ENCODE measurements at places on chromosomes 2 and 18.

DNA sequence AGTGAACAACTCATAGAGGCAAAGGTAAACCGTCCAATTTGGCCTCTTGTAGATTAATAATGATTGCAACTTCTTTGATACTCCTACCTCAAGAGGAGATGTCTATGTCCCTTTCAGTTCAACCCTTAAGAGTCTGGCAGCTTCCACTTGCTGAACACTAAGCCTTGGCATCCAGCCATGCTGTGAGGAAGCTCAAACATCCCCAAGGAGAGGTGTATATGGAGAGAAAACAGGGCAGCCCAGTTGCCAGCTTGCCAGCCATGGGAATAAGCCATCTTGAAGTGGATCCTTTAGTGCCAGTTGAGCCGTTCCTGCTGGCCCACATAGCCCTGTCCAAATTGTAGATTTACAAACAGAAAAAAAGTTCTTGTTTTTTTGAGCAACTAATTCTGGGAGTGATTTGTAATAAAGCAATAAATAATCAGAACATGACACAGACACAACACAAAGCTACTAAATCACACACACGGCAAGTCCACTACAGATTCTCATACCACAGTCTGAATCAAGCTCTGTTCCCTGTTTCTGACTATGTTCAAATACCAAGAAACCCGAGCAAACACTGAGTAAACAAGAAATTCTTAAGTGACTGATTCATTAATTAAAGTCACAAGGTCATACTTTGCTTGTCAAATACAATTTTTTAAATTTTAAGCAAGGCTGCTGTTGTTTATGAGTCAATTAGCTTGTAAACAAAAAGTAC, 96.1 kb downstream of the PID1 start:
- DNase-seq: no peak

- DNase-seq: peak; percentile 21
These were observed 594.9 kb upstream of the ID2 start for GRCh38 chr2:8086796-8087479.

GRCh38 chr2:241465543-241465942, 42.8 kb downstream of the STK25 start:
- no peak for DNase-seq

GRCh38 chr2:4420032-4420431, 716.7 kb downstream of the DCDC2C start:
- DNase-seq: no peak

GRCh38 chr2:180328795-180329422, 321.8 kb upstream of the CWC22 start:
- no peak for DNase-seq

DNA sequence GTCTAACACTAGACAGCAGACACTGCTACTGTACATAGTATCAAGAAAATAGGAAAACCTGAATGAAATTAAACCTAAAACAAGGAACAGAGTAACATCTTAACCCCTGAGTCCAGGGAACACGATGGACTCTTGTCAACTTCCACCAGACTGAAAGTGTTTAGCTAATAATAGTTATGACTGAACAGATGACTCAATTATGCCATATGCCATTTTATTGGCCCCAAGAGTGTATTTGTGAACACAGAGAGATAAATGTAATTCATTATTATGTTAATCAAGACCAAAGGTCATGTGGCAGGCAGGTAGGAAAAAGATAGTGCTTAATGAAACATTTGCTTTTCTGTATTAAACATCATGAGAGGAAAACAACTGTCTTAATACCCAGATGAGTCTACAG, 58.0 kb downstream of the NYAP2 start:
- no peak for DNase-seq

DNA sequence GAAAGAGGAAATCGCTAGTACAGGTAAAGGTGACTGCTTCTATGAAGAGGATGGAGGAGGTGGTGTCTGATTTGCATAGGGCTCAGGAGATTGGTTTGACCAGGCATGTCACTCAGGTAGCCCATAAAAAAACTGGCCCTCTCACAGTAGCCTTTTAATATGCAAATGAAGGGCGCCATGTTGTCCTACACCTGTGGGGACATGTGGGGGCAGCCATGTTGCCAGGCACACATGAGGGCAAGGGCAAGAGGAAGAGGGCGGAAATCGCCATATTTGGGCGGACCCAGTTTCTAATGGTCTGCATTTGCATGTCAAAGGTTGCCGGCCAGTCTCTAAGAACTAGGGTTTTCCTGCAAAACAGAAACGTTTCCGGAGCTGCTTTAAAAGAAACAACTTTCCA, 1330.6 kb downstream of the DSC3 start:
- DNase-seq: peak; percentile 33

DNA sequence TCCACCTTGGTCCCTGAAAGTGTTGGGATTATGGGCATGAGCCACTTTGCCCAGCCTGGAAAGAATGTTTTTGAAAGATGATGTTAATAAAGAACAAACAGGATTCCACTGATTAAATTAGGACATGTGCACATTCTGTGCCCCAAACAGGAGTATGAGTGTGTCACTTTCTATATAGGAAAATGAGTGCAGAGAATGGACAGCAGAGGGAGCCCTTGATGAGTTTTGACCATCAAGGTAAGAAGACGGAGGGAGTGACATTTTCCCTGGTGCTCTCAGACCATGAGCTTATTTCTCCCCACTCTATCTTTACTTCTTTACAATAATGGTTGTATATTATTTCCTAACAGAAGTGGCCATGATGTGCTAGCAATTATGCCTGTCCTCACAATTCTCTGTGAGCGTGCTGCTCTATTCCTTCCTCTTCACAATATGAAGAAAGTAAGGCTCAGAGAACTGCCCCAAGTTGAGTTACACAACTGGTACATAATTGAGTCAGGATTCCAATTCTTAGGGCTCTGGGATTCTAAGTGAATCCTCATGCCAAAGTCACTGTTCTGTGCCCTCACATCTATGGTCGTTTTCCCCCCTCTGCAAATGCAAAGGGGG, 20.6 kb downstream of the RPL37A start:
- peak; percentile 65 for DNase-seq

GRCh38 chr18:48428475-48429177, 19.4 kb upstream of the ZBTB7C start:
- DNase-seq: no peak

- DNase-seq: no peak
These were observed 56.7 kb downstream of the MALT1 start for GRCh38 chr18:58727776-58728500.

GRCh38 chr2:118970396-118971135, 28.6 kb downstream of the MARCO start:
- DNase-seq: no peak

DNA sequence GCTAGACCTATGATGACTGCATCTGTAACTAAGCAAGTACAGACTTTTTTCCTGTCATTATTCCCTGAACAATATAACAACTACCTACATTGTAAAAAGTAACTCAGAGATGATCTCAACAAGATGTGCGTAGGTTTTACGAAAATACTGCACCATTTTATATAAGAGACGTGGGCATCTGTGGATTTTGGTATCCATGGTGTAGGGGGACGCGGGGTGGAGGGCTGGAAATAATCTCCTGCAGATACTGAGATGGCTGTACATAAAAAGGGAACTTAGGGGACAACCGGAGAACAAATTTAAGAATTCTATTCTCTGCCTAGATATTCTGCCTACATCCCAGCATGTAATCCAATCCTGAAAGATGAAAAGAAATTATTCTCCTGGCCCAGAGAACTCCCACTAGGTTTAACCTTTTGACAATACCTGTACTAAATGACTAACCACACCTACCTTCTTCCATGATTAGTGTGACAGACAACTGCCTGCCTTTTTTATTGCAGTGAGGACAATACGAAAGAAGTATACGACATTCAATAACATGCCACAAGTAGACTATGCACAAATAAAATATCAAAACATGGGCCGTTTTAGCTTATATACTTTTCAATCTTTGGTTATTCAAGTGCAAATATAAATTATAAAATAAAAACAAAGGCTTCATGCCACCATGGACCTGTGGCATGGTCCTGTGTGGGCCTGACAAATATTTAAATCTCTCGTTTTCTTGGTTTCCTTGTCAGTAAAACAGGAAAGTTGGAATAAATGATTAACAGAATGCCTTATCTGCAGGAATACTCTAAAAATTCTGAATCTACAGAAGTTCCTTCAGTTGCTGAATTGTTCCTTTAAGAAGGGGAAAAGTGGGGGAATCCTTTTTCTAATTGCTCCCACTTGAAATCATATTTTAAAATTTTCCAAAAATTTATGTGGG, 46.3 kb downstream of the RTN4 start:
- DNase-seq: no peak

- no peak for DNase-seq
These were observed 62.8 kb downstream of the NABP1 start for GRCh38 chr2:191740759-191741158.

GRCh38 chr2:8799004-8799403, 38.4 kb downstream of the KIDINS220 start:
- no peak for DNase-seq

DNA sequence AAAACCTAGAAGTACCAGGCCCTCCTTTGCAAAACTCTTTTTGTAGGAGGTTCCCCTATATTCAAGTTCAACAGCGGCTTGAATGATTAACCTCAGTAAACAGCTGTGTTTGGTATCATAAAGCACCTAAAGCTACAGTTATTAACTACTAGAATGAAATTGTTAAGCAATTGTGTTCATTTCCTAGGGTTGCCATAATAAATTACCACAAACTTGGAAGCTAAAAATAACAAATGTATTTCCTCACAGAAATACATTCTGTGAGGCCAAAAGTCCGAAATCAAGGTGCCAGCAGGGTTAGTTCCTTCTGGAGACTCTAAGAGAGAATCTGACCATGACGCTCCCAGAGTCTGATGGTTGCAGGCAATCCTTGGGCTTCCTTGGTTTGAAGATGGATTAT, 202.1 kb upstream of the ACVR2A start:
- no peak for DNase-seq

- DNase-seq: no peak
These were observed 31.6 kb downstream of the MARCO start for GRCh38 chr2:118973542-118973951.

DNA sequence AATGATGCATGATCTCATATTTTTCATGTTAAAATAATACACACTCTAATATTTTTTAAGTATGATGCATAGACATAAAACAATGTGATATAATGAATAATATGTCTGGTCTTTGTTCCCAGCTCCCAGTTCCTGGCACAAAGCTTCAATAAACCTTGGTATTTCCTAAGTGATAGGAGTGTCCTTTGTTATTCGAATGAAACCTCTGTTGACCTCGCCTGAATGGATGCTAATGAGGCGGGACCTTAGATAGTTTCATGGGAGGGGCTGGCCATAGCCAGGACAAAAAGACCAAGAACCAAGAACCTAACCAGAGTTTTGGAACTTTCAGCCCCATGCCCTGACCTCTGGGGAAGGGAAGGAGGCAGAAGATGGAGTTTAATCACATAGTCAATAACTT, 257.7 kb upstream of the COPS8 start:
- no peak for DNase-seq

- no peak for DNase-seq
These were observed 54.4 kb downstream of the SETBP1 start for GRCh38 chr18:44735096-44735495.

DNA sequence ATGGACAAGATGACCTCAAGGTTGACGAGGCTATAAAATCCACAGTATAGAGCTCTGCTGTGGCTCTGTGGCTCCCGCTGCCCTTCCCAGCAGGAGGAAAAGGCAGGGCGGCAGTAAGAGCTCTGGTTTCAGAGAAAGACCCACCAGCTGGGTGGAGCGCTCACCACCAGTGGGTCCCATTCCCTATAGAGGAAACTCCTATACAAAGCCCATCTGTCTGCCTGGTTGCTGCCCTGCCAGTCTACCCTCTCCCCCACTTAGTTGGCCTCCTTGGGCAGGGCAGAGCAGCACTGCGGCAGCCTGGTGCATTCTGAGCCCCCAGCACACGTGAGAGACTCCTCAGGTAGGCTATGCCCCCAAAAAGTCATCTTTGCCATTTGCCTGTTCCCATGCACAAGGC, 26.5 kb downstream of the TNS1 start:
- no peak for DNase-seq

GRCh38 chr18:58316396-58317342, 272.6 kb downstream of the NEDD4L start:
- peak; percentile 20 for DNase-seq

- DNase-seq: no peak
These were observed 244.5 kb upstream of the MEX3C start for GRCh38 chr18:51442012-51442411.

GRCh38 chr2:97761192-97761591, 47.8 kb downstream of the ZAP70 start:
- no peak for DNase-seq

GRCh38 chr18:65936678-65937077, 185.9 kb downstream of the CDH7 start:
- no peak for DNase-seq

DNA sequence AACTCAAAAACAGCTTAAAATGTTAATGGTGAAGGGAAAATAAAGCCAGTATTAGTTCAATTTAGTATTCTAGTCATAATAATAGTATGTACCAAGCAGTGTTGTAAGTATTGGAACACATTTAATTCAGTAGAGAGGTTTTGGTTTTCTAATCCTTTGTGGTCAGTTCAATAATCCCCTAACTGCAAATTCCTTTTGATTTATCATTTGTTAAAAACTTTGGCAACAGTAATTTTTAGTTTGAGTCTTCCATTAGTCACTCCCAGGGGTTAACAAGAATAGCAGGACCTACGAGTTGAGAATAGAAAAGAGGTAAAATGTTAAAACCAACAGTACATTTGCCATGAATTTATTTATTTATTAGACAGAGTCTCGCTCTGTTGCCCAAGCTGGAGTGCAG, 10.7 kb downstream of the MRPL44 start:
- DNase-seq: no peak

DNA sequence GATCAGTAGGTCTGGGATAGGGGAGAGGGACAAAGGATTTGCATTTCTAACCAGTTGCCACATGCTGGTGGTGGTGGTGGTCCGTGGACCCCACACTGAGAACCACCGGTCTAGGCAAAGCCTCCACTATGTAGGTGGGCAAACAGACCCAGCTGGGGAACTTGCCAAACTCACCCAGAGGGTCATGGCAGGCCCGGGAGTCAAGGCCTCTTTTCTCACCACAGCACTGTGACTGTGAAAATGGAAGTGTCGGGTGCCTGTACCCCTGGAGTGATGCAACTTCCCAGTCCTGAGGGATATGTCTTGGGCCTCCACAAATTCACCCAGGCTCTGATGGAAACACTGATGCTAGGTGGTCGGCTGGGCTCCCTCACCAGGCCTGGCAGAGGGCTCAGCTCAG, 101.2 kb upstream of the SMAD2 start:
- DNase-seq: no peak

Measured in LoVo (cell line).